ENCODE measurements at places on chromosomes 16 and 17. TPM values are rescaled to one million over a fixed set of nuclear protein-coding genes. Genes with fewer than 3 reads are reported as not detected.

- H3K27me3 ChIP-seq: peaks cover 19% of the 10 kb centered on the region
- H3K4me1 ChIP-seq: peaks cover 12% of the 10 kb centered on the region
- no peak for DNase-seq
- H3K4me3 ChIP-seq: peak within 1 kb of the TSS; percentile 41
- no peaks in the 10 kb centered on the region for H3K36me3 ChIP-seq
These were observed at the start of gene TGFB1I1 for GRCh38 chr16:31471875-31472708. Gene TGFB1I1 (plus strand): TSS chr16:31472152. CDS start chr16:31472189, 37 bp downstream.

ANKRD40CL gene
- total RNA-seq: not detected

- no peak for DNase-seq
- H3K27me3 ChIP-seq: peaks cover 14% of the 10 kb centered on the region
- H3K36me3 ChIP-seq: peaks cover 4% of the 10 kb centered on the region
These were observed 438.0 kb upstream of the MAF start for GRCh38 chr16:80038566-80038965.

SOX15 gene
- not detected for total RNA-seq

CLDN9 gene
- total RNA-seq: not detected

KRTAP1-3 gene
- not detected for total RNA-seq

GRCh38 chr16:81424771-81425170 lies 19.8 kb upstream of the CMIP start:
- H3K4me3 ChIP-seq: no peak overlapping the region
- DNase-seq: peak; percentile 75
- H3K27me3 ChIP-seq: no peaks in the 10 kb centered on the region
- no peak overlapping the region for H3K27ac ChIP-seq
